ENCODE measurements at places on chromosomes 6 and 20. TPM values are rescaled to one million over a fixed set of nuclear protein-coding genes. Genes with fewer than 3 reads are reported as not detected.

C6orf132 gene
- total RNA-seq: 110 TPM

C6orf118 gene
- not detected for total RNA-seq

FAXC gene
- 10.7 TPM for total RNA-seq

WFDC10B gene
- not detected for total RNA-seq

ULBP2 gene
- 4.1 TPM for total RNA-seq

DDX43 gene
- 3.4 TPM for total RNA-seq

SPEF1 gene
- total RNA-seq: not detected

NKX2-2 gene
- not detected for total RNA-seq
